ENCODE measurements at places on chromosomes 16 and 17. TPM values are rescaled to one million over a fixed set of nuclear protein-coding genes. Genes with fewer than 3 reads are reported as not detected.

DNA sequence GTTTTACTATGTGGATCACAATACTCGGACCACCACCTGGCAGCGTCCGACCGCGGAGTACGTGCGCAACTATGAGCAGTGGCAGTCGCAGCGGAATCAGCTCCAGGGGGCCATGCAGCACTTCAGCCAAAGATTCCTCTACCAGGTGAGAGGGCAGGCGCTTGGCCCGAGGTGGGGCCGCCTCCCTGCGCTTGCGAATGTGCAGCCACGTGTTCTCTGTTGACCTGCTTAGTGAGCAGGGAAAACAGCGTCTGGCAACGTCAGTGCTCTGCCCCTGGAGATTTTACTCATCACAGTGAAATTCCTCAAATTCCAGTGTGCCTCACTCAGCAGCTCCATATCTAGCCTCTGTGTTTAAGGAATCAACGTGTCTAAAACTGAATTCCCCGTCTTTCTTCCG, 33.4 kb upstream of the CLEC18A start:
- H3K4me1 ChIP-seq: peaks cover 39% of the 10 kb centered on the region
- H3K4me3 ChIP-seq: peak overlapping the region; percentile 63
- DNase-seq: no peak
- H3K36me3 ChIP-seq: peaks cover 1% of the 10 kb centered on the region
- H3K27me3 ChIP-seq: no peaks in the 10 kb centered on the region

DNA sequence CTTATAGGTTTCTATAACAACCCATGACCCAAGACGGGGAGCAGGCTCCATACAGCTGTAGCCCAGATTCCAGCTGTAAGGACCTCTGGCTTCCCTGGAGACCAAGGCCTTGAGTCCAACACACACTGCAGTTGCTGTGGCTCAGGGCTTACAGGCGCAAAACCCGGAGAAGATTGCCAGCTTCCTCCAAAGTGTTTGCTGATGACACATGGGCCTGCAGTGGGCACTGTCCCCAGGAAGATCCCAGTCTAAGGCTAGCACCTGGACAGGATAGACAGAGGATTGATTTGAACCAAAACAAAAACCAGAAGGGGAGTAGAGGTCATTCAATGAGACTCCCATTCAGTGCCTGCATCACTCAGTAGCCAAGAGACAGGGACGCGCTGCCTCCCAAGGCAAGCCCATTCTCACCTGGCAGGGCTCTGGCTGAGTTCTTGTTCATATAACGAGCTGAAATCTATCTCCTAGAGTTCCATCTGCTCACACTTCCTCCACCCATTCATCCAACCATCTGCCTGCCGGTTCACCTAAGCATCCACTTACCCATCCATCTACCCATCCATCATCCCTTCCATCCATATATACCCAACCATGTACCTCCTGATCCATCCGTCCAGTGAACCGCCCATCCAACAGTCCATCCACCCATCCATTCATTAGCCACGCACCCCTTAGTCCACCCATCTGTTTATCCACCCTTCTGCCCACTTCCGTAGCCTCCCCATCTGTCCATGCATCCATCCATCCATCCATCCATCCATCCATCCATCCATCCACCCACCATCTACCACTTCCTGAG, 10.2 kb downstream of the RAB11FIP4 start:
- H3K27ac ChIP-seq: no peak overlapping the region
- peaks cover 6% of the 10 kb centered on the region for H3K27me3 ChIP-seq
- no peaks in the 10 kb centered on the region for H3K4me1 ChIP-seq
- no peaks in the 10 kb centered on the region for H3K36me3 ChIP-seq

DNA sequence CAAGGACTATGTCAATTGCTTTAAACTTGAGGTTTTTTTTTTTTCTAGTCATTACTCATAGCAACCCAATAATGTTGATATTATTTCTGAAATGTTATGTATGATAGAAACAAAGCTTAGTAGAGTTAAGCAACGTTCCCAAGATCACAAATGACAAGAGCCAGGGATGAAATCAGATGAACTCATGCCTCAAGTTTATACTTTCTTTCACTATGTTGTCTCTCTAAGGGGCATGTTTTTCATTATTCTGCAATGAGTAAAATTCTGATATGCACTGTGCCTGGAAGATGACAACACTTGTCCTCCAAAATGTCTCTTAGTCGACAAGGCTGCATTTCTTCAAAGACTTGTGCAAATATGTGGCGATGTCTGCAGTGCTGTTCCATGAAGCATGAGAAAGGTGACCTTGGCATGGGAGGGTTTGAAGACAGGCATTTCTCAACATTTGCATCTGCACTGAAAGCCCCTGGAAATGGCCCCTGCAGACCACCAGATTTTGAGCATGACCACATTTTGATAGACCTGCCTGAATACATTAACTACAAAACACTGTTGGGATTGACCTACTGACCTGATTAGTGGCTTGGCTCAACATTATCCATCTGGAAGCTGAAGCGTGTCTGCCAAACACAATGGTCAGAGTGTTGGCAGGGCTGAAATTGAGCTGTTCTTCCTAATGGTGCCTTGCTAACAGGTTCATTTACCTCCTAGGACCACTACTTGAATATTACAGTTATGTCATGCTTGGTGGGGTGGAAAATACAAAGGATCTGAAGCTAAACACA, 1027.5 kb downstream of the CDH11 start:
- no peaks in the 10 kb centered on the region for H3K27me3 ChIP-seq
- H3K4me3 ChIP-seq: no peak overlapping the region
- no peak for DNase-seq
- H3K27ac ChIP-seq: no peak overlapping the region
- H3K4me1 ChIP-seq: peaks cover 4% of the 10 kb centered on the region

DNA sequence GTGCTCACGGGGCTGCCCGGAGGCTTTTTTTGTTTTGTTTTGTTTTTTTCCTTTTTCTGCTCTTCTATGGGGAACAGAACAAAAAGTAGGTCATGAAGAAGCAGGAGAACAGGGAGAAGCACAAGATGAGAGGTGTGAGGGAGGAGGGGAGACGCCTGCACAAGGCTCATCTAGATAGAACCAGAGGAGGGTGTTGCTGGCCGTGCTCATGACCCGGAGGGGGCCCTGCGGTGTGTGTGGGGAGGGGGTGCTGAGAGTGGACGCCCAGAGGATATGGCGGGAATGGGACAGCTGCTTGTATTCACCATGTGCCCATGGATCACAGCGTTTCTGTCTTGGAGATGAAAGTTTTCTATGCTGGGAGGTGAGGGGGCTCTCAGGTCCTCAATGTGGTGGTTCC, 183.7 kb downstream of the FOXL1 start:
- H3K36me3 ChIP-seq: no peaks in the 10 kb centered on the region
- H3K27me3 ChIP-seq: no peaks in the 10 kb centered on the region
- no peak for DNase-seq
- H3K27ac ChIP-seq: peak overlapping the region; percentile 42
- no peak overlapping the region for H3K4me3 ChIP-seq
- peaks cover 29% of the 10 kb centered on the region for H3K4me1 ChIP-seq

- no peaks in the 10 kb centered on the region for H3K27me3 ChIP-seq
- no peak for DNase-seq
- peaks cover 2% of the 10 kb centered on the region for H3K36me3 ChIP-seq
- peak overlapping the region; percentile 88 for H3K4me3 ChIP-seq
- H3K27ac ChIP-seq: peak overlapping the region; percentile 95
- peaks cover 51% of the 10 kb centered on the region for H3K4me1 ChIP-seq
Measured at GRCh38 chr17:81926451-81927151, 934 bp downstream of the MAFG start.

DNA sequence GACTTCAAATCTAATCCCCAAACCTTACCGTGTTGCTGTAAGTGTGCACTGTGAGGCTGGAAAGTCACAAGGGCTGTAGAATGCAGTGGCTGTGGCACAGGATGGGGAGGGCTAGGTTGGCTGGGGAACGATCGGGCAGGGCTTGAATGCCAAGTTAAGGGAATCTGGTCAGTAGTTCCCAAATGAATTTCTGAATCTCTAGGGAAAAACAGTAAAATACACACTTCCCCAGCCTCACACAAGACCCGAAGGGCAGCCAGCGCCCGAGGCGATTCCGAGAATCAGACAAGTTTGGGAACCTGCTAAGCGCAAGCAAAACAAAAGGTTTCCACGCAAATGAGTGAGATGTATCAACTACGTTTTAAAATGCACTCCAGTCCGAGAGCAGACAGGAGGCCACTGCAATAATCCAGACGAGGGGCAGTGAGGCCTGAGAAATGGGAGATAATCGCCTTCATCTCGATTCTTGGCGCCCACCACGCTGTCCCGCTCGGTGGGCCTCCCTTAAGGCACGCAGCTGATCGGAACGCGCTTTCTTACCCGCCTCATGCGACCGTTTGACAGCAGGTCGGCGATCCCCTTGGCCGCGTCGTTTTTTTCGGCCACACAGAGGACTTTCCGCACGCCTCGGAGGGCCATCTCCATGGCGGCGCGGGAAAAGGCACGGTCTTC, 599 bp downstream of the TOP3A start:
- H3K27me3 ChIP-seq: no peaks in the 10 kb centered on the region
- peaks cover 10% of the 10 kb centered on the region for H3K36me3 ChIP-seq
- H3K4me1 ChIP-seq: peaks cover 56% of the 10 kb centered on the region
- peak overlapping the region; percentile 93 for H3K4me3 ChIP-seq

The MARCHF10 gene
- not detected for total RNA-seq

DNA sequence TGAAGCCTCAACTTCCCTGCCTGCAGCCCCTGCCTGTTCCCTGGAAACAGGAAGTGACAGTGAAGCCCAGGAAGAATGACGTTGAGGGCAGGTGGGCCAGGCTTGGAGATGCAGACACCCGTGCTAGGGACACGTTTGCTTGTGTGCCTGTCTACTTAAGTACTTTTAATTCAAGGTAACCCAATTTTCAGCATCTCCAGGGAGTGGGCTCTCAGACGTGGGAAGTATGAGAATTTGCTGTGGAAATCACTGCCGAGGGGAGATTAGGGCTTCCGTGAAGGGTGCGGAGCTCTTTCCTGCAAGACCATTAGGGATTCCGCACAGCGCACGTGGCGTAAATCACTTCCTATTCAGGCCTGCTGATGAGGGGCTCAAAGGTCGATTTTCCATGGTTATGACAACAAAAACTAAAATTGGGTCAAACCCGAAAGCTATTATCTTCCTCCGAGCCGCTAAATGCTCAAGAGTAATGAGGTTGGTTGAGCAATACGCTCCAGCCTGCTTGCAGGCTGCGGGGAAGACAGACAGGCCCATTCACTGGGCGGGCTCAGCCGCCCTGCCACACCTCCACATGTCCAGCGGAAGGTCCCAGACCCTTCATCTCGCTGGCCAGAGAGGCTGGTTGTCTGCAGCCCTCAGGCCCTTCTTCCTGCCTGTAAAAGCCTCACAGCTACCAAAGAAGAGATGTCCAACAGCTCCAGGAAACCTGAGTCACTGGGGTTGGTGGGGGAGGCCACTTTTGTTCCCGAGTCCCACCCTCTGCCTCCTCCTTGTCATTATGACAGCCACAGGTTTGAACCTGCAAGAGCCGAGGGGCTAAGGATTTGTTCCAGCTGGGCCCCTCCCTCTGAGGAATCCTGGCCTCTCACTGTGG, 109.9 kb downstream of the RBFOX3 start:
- no peaks in the 10 kb centered on the region for H3K4me1 ChIP-seq
- H3K4me3 ChIP-seq: no peak overlapping the region
- no peaks in the 10 kb centered on the region for H3K36me3 ChIP-seq
- H3K27ac ChIP-seq: no peak overlapping the region

GRCh38 chr17:9346296-9346926, 229.2 kb downstream of the STX8 start:
- peak overlapping the region; percentile 86 for H3K27ac ChIP-seq
- peaks cover 2% of the 10 kb centered on the region for H3K36me3 ChIP-seq
- H3K27me3 ChIP-seq: no peaks in the 10 kb centered on the region

GRCh38 chr17:1179818-1180742, at the start of gene ABR:
Gene ABR (minus strand): TSS chr17:1179981. CDS start chr17:1179727, 254 bp downstream.
- peaks cover 3% of the 10 kb centered on the region for H3K36me3 ChIP-seq
- peak within 1 kb of the TSS; percentile 65 for H3K27ac ChIP-seq
- H3K27me3 ChIP-seq: no peaks in the 10 kb centered on the region
- no peak for DNase-seq

GRCh38 chr17:44383363-44383762, 6.1 kb downstream of the ITGA2B start:
- no peak for DNase-seq
- H3K36me3 ChIP-seq: no peaks in the 10 kb centered on the region
- H3K4me3 ChIP-seq: no peak overlapping the region
- peaks cover 9% of the 10 kb centered on the region for H3K4me1 ChIP-seq
- H3K27me3 ChIP-seq: peaks cover 16% of the 10 kb centered on the region

DNA sequence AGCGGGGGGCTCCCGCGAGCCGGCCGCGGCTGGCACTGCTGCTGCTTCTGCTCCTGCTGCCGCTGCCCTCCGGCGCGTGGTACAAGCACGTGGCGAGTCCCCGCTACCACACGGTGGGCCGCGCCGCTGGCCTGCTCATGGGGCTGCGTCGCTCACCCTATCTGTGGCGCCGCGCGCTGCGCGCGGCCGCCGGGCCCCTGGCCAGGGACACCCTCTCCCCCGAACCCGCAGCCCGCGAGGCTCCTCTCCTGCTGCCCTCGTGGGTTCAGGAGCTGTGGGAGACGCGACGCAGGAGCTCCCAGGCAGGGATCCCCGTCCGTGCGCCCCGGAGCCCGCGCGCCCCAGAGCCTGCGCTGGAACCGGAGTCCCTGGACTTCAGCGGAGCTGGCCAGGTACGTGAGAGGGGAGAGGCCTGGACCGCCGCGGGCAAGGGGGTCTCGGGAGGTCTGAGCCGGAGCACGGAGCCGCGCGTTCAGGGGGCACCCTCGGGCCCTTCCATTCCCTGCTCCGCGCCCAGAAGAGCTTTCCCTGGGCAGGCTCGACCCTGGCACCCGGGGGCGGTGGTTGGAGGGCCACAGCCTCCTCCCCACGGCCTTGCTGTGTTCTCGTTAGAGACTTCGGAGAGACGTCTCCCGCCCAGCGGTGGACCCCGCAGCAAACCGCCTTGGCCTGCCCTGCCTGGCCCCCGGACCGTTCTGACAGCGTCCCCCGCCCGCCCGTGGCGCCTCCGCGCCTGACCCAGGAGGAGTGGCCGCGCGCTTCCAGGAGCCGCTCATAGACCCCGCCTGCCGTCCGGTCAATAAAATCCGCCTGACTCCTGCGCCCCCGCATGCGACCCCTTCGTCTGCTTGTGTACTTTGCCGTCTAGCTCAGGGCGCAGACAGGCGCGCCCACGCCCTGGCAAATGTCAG, 591 bp downstream of the NPW start:
- H3K4me3 ChIP-seq: peak overlapping the region; percentile 32
- H3K27ac ChIP-seq: no peak overlapping the region
- H3K36me3 ChIP-seq: no peaks in the 10 kb centered on the region
- peaks cover 8% of the 10 kb centered on the region for H3K27me3 ChIP-seq

The NPIPA5 gene
- 5.7 TPM for total RNA-seq

- no peak for DNase-seq
- H3K4me3 ChIP-seq: no peak overlapping the region
- peaks cover 5% of the 10 kb centered on the region for H3K4me1 ChIP-seq
- no peak overlapping the region for H3K27ac ChIP-seq
- no peaks in the 10 kb centered on the region for H3K27me3 ChIP-seq
- H3K36me3 ChIP-seq: no peaks in the 10 kb centered on the region
Measured at GRCh38 chr17:21353326-21354010, 22.7 kb upstream of the KCNJ12 start.

DNA sequence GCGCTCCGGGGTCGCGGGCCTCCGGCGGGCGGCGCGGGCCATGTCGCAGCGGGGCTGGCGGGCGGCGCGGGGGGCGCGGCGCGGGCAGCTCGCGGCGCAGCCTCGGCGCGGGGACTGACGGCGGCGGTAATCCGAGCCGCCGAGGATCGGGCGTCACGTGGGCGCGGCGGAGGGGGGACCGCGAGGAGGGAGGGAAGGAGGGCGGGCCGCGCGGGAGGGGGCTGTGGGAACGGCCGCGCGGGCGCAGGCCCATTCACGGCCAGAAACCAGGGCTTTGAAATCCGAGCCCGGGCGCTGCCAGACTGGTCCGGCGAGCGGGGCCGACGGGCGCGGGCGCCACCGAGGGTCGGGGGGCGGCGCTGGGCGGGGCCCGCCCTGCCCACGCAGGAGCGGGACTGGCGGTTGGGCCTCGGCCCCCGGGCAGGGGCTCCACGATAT, at the start of gene MTSS2:
Gene MTSS2 (minus strand): TSS at position 116 of the 438 bp plus-strand sequence. CDS start 262 bp downstream, outside the sequence.
- peak within 1 kb of the TSS; percentile 78 for H3K27ac ChIP-seq
- H3K4me3 ChIP-seq: peak within 1 kb of the TSS; percentile 82
- H3K36me3 ChIP-seq: no peaks in the 10 kb centered on the region
- H3K4me1 ChIP-seq: peaks cover 71% of the 10 kb centered on the region
